ENCODE measurements at places on chromosomes 11 and 22. TPM values are rescaled to one million over a fixed set of nuclear protein-coding genes. Genes with fewer than 3 reads are reported as not detected.

- H3K4me1 ChIP-seq, result no peaks in the 10 kb centered on the region
- no peaks in the 10 kb centered on the region for H3K36me3 ChIP-seq
- H3K4me3 ChIP-seq, result no peak overlapping the region
Measured at GRCh38 chr11:120034176-120034875, 103.6 kb downstream of the TRIM29 start.

GRCh38 chr22:30452861-30453260, 19.0 kb downstream of the SEC14L3 start:
- no peak overlapping the region for H3K27ac ChIP-seq
- no peaks in the 10 kb centered on the region for H3K36me3 ChIP-seq
- no peaks in the 10 kb centered on the region for H3K4me1 ChIP-seq
- DNase-seq, result no peak
- H3K27me3 ChIP-seq, result peaks cover 10% of the 10 kb centered on the region
- no peak overlapping the region for H3K4me3 ChIP-seq

DNA sequence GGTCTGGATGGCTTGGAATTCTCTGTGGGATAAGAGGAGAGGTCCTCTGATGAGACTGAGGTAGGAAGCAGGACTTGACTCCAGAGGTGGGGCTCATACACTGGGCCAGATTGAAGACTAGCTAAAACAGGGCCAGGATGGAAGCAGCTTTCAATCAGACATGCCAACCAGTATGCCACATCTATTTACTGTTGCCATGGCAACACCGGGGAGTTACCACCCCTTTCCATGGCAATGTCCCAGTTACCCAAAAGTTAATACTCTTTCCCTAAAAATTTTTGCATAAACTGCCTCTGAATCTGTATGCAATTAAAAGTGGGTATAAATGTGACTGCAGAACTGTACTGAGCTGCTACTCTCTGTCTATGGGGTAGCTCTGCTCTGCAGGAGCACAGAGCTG, 247.5 kb upstream of the ZBED5 start:
- no peaks in the 10 kb centered on the region for H3K36me3 ChIP-seq
- H3K4me3 ChIP-seq, result no peak overlapping the region

Gene CBX6
- total RNA-seq, result 124 TPM

GRCh38 chr11:93490996-93491618, 52.1 kb downstream of the SMCO4 start:
- DNase-seq, result no peak
- H3K27me3 ChIP-seq, result no peaks in the 10 kb centered on the region
- H3K4me3 ChIP-seq, result no peak overlapping the region

DNA sequence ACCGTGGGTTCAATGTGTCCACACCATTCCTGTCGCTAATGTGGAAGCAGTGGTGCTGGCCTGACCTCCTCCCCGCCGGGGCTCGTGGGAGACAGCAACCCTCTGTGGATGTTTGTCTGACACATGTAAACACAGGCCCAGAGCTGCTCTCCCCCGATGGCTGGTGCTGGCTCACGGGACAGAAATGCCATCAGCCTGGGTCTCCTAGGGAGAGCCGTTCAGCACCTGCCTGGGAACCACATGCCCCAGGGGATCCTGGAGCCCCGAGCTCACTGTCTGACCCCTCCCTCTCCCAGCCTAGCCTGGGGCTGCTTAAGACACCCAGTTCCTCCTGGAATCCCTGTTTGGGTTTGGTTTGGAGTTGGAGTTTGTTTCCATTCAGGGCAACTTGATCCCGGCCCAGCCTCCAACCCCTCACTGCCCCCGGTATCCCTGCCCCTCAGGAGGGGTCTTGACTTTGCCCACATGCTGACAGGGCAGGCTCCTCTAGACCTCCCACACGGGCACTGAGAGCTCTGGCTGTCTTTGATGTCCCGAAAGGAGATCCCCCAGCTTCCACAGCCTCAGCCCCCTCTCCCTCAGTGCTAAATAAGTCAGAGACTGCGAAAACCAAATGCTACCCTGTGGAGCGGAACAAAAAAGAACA, 50.9 kb upstream of the WNT11 start:
- no peak overlapping the region for H3K4me3 ChIP-seq
- peaks cover 2% of the 10 kb centered on the region for H3K4me1 ChIP-seq
- no peaks in the 10 kb centered on the region for H3K36me3 ChIP-seq
- DNase-seq, result no peak

Gene PRDM11
- total RNA-seq, result 2.5 TPM

DNA sequence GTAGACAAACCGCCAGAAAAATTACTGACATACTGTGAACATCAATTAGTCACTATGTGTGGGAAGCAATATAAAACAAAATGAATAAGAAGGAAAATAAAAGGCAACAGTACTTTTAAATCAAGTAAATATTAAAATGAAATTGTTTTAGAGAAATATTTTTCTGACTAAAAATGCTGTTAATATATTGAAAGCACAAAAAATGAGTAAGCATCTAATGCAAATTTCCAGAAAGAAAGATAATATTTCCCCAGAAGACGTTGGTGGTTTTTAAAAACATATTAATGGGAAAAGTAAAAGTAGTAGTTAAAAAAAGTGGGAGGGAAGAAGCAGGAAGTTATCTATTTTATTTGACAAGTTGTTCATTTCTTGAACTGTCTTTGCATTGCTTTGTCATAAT, 16.5 kb downstream of the XKR3 start:
- peaks cover under 1% of the 10 kb centered on the region for H3K36me3 ChIP-seq
- H3K4me3 ChIP-seq, result no peak overlapping the region
- peaks cover 3% of the 10 kb centered on the region for H3K4me1 ChIP-seq
- H3K27ac ChIP-seq, result no peak overlapping the region
- DNase-seq, result no peak

Gene ASRGL1
- 9.0 TPM for total RNA-seq

DNA sequence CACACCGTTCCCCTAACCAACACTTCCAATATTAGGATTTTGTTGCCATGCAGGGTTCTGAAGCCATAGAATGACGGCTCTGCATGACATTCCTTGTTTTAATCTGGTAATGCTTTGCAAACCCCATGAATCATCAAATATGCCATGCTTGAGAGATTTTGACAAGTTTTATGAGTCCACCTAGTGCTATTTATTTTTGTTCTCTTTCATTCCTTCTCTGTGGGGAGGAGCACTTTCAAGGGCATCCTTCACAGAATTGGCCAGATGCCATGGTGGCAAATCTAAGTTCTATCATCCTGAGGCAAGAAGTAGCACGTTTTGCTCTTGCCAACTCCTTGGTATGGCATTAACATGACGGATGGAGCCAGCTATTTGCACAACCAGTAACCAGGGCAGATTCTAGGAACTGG, 268.4 kb downstream of the FAM76B start:
- H3K4me3 ChIP-seq, result no peak overlapping the region
- no peaks in the 10 kb centered on the region for H3K36me3 ChIP-seq
- H3K4me1 ChIP-seq, result no peaks in the 10 kb centered on the region
- no peak for DNase-seq
- peaks cover 7% of the 10 kb centered on the region for H3K27me3 ChIP-seq

Gene RBMXL2
- not detected for total RNA-seq

DNA sequence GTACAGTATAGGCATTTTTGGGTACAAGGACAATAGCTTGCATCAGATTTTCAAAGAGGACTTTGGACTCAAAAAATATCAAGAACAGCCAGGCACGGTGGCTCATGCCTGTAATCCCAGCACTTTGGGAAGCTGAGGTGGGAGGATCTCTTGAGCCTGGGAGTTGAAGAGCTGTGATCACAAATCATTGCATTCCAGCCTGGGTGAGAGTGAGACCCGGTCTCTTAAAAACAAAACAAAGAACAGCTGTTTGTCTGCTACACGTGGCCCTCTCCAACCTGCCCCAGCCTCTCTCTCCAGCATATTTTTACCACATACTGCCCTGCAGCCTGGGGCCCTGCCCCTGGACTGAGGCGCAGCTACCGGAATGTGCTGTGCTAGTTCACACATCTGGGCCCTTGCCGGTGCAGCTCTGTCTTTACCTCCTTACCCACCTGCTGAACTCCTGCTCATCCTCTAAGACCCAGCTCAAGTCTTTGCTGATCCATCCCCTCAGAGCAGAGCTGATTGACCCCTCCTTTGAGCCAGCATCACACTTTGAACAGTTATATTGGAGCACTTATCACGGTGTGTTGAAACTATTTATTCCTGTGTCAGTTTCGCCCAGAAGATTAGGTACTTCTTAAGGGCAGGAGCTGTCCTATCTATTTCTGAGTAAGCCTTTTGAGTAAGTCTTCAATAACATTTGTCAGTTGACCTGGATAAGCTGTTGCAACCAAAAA, 29.4 kb downstream of the GRIK4 start:
- H3K4me1 ChIP-seq, result peaks cover 1% of the 10 kb centered on the region
- H3K27me3 ChIP-seq, result peaks cover 5% of the 10 kb centered on the region
- H3K27ac ChIP-seq, result no peak overlapping the region
- no peaks in the 10 kb centered on the region for H3K36me3 ChIP-seq
- H3K4me3 ChIP-seq, result no peak overlapping the region

Gene OR52I1
- not detected for total RNA-seq

GRCh38 chr11:65187146-65187675, 5.5 kb downstream of the CAPN1 start:
- H3K4me1 ChIP-seq, result peaks cover 17% of the 10 kb centered on the region
- H3K27me3 ChIP-seq, result no peaks in the 10 kb centered on the region
- peaks cover 22% of the 10 kb centered on the region for H3K36me3 ChIP-seq
- H3K27ac ChIP-seq, result no peak overlapping the region
- no peak for DNase-seq

GRCh38 chr11:14073849-14074476, 111.4 kb downstream of the SPON1 start:
- no peak for DNase-seq
- no peak overlapping the region for H3K4me3 ChIP-seq
- no peak overlapping the region for H3K27ac ChIP-seq
- no peaks in the 10 kb centered on the region for H3K36me3 ChIP-seq
- H3K27me3 ChIP-seq, result peaks cover 21% of the 10 kb centered on the region

Gene PLXNB2
- total RNA-seq, result 23.4 TPM

DNA sequence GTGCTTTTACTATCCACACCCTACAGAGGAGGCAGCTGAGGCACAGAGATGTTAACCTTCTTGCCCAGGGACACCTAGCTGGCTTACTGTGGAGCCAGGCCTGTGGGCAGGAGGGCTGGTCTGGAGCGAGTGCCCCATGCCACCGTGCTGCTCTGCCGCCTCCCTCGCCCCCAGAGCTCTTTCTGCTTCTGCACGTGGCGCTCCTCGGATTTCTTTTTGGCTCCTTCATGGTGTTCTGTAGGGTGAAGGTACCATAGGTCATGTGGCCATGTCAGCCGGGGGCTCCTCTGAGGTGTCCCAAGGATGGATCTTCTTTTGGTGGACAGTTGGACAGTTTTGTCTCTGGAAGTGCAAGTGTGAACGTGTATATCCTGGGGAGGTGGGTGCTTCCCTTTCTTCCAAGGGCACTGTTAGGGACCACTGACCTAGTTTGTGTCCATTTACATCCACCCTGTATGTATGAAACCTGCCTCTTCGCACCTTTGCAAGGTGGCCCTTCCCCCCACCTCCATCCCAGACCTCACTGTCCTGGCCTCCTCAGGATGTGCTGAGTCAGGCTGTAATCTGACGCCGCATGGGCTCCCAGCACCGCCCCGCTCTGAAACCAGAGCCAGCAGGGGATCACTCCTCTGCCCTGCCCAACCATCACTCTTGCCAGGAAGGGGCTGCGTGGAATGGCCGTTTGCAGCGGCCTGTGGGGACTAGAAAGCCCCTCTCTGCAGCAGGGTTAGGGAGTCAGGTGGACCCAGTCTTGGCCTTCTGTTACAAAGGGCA, 31.7 kb downstream of the POLR3H start:
- H3K36me3 ChIP-seq, result peaks cover 8% of the 10 kb centered on the region
- H3K4me1 ChIP-seq, result no peaks in the 10 kb centered on the region
- no peaks in the 10 kb centered on the region for H3K27me3 ChIP-seq
- H3K4me3 ChIP-seq, result no peak overlapping the region
- no peak overlapping the region for H3K27ac ChIP-seq

Gene PATE2
- total RNA-seq, result not detected

Gene GPR83
- 0.09 TPM for total RNA-seq

Measured in activated CD8-positive, alpha-beta memory T cell treated with anti-CD3 and anti-CD28 coated beads, Interleukin-2, amount 10 ng/mL, durations not matched to agents 7 days and 5 days (primary cell).